ENCODE measurements at places on chromosomes 4 and X. TPM values are rescaled to one million over a fixed set of nuclear protein-coding genes. Genes with fewer than 3 reads are reported as not detected.

PNMA6A gene
- 2.3 TPM for polyA plus RNA-seq

- no peaks in the 10 kb centered on the region for H3K36me3 ChIP-seq
- DNase-seq, result no peak
- no peaks in the 10 kb centered on the region for H3K27me3 ChIP-seq
- no peaks in the 10 kb centered on the region for H3K4me1 ChIP-seq
- H3K27ac ChIP-seq, result no peak overlapping the region
Observed at GRCh38 chr4:88353324-88353723, 25.3 kb upstream of the HERC6 start.

MMRN1 gene
- 2.7 TPM for polyA plus RNA-seq

RS1 gene
- polyA plus RNA-seq, result not detected

SPANXN2 gene
- polyA plus RNA-seq, result not detected

TMEM31 gene
- polyA plus RNA-seq, result not detected

TBX22 gene
- not detected for polyA plus RNA-seq

GRCh38 chrX:129025376-129025775, 497.9 kb downstream of the SMARCA1 start:
- no peaks in the 10 kb centered on the region for H3K27me3 ChIP-seq
- no peak overlapping the region for H3K4me3 ChIP-seq
- H3K4me1 ChIP-seq, result no peaks in the 10 kb centered on the region
- no peak for DNase-seq
- H3K27ac ChIP-seq, result no peak overlapping the region
- H3K36me3 ChIP-seq, result no peaks in the 10 kb centered on the region

HAND2 gene
- 5.0 TPM for polyA plus RNA-seq

REELD1 gene
- polyA plus RNA-seq, result 3.4 TPM

DNA sequence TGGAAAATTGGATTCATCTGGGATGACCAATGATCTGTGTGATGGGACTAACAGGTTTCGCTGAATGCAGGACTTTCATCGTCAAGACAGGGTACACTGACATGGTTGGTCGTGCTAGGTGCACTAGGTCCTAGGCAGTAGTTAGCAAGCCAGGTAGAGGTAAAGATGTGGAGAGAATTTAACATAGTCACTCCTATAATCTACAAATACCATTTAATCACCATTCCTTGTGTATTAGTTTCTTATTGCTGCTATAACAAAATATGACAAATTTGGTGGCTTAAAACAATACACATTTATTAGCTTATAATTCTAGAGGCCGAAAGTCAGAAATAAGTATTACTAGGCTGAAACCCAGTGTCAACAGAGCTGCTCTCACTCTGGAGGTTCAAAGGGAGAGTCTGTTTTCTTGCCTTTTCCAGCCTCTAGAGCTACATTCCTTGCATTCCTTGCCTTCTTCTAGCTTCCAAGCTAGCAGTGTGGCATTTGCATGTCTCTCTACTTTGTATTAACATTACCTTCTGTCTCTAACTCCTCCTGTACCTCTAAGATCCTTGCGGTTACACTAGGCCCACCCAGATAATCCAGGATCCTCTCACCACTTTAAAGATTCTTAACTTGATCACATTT, 98.7 kb upstream of the GRIA3 start:
- no peak overlapping the region for H3K4me3 ChIP-seq
- no peak overlapping the region for H3K27ac ChIP-seq
- no peak for DNase-seq
- no peaks in the 10 kb centered on the region for H3K36me3 ChIP-seq
- peaks cover 6% of the 10 kb centered on the region for H3K27me3 ChIP-seq

- H3K27ac ChIP-seq, result no peak overlapping the region
- H3K27me3 ChIP-seq, result no peaks in the 10 kb centered on the region
- H3K36me3 ChIP-seq, result no peaks in the 10 kb centered on the region
- no peaks in the 10 kb centered on the region for H3K4me1 ChIP-seq
Observed at GRCh38 chr4:27057662-27058061, 197.0 kb downstream of the STIM2 start.
